Endothelial cell of umbilical vein (primary cell): ENCODE measurements at places on chromosomes 7 and 10. TPM values are rescaled to one million over a fixed set of nuclear protein-coding genes. Genes with fewer than 3 reads are reported as not detected.
A peak's percentile ranks its signal among the peaks of the same experiment; 100 is the strongest.

CELF2 gene
- 35.5 and 42.6 TPM in 2 replicates for total RNA-seq

DNA sequence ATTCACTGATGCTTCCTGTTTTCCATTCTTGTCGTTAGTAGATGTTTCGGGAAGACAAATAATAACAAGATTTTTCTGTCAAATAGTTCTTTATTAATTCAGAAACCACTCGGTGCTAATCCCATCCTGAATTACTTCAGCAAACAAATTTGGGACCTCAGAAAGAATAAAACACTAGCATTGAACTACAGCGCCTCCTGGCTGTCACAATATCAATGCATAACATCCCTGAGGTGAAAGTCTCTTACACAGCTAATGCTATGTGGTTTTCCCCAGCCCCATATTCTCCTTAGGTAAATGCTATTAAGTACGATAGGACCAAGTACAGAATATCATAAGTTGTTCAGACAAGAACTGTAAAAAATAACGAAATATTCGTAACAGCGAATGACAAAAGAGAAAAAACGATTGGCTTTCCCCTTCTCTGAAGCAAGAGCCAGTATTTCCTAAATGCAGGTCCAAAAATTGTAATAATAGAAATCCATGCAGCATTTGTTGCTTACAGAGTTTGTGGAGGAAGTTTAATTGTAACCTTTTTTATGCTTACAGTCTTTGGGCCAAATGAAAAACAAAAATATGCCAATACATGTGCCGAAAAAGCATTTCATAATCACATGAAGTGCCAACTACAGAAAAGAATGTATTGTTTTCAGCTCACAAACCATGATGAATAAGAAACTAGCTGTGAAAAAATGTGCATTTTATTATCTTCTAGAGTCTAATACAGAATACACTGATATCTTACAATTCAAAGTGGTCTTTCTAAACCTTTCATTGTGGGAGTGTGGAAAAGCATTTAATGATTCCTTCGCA is 47.3 kb downstream of the MYPN start:
- DNase-seq: peak; percentile 74

- DNase-seq: no peak
Observed at GRCh38 chr7:154364170-154364569, 312.0 kb downstream of the DPP6 start.

BHLHA15 gene
- total RNA-seq: 1.2 and 1.5 TPM in 2 replicates

DNA sequence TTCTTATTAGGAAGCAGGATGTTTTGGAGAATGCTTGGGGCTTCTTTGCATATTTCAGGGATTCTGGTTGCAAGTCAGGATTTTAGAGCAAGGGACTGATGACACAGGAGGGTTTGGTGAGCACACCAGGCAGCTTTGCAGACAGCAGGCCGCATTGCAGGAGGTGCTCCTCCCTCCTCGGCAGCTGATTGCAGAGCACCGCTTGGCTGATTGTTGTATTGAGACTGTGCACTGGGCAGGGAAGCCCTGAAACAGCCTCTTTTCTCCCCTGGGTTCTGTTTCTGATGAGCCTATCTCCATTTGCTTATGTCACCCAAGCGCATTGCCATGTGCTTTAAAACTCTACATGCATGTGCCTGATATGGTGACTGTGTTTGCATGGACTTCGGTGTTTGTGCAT is 769.6 kb downstream of the GRID1 start:
- no peak for DNase-seq

- no peak for DNase-seq
Observed at GRCh38 chr7:151416941-151417315, 7.1 kb upstream of the WDR86 start.

PRPS1L1 gene
- not detected in 2 replicates for total RNA-seq

DNA sequence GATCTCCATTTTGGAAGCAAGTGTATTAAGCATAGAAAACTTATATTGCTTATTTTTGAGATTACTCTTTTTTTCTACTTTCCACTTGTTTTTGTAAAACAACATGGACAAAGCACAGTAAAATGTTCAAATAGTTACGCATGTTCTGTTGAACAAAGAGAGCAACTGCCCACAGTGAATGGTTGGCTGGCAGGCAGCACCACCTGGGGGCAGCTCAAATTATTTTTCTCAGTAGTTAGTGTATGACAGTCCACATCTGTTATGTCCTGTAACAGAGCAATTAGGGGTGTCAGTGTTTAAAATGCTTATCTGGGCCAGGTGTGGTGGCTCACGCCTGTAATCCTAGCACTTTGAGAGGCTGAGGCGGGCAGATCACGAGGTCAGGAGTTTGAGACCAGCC is 46.1 kb upstream of the CACUL1 start:
- DNase-seq: peak; percentile 27

GRCh38 chr10:48681740-48682139 is 2.9 kb upstream of the WDFY4 start:
- DNase-seq: no peak

BICC1 gene
- total RNA-seq: 0.29 and 0.32 TPM in 2 replicates

CYP26A1 gene
- 2.1 and 4.4 TPM in 2 replicates for total RNA-seq

HTR7 gene
- 0.09 and 0.22 TPM in 2 replicates for total RNA-seq

NEBL gene
- 0.66 and 0.83 TPM in 2 replicates for total RNA-seq

- no peak for DNase-seq
Observed at GRCh38 chr10:113802997-113803396, 50.9 kb downstream of the DCLRE1A start.

DNA sequence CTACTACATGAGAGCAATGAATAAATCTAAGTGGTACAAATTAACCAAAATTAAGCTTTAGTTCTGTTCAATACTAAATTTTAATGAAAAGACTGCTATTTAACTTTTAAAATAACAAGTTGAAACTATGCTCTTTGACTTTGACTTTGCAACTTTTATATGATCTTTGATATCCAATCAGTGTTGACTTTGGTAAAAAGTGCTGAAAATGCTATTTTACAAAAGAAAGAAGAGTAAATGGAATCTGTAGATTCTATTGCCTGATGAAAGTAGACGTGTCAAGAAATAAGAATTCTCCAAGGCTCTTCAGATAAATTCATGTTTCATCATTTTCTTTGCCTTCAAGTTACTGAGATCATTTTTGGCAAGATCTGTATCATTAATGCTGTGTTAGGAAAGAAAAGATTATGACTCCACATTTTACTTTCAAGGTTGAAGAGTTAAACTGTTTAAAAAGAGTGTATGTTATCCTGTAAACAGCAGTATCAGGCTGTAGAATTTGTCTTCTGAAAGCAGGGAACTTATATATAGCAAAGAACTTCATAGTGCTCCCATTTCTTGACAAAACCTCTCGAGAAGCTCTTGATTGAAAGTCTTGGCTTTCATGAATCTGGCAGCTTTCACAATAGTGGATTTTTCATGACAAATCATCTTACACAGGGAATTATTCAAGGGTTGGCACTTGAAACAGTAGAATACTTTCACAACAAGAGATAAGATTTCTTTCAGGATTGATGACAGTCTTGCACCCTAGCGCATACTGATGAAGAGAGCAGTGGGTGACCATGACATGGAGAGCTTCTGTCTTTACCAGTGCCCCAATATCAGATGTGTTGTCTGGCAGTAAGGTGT is 72.1 kb downstream of the PTEN start:
- no peak for DNase-seq

DNA sequence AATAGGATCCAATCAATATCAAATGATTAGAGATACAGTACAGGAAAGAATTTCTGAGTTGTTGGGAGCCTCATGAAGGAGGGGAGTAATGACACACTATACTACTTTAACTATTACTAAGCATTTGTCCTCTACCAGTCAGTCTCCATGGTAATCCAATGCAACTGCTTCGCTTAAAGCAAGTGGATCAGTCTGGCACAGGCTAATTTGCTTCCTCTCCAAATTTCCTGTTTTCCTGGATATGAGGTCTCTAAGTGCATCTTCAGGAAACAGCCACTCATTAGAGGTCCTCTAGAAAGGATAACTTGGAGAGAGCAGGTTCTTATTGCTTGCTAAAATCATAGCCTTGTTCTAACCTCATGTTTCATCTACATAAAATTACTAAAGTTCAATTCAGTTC is 8.4 kb upstream of the SEPTIN7 start:
- DNase-seq: no peak

C7orf25 gene
- 4.2 and 4.5 TPM in 2 replicates for total RNA-seq

CREB5 gene
- total RNA-seq: 13.8 and 19.6 TPM in 2 replicates

DNA sequence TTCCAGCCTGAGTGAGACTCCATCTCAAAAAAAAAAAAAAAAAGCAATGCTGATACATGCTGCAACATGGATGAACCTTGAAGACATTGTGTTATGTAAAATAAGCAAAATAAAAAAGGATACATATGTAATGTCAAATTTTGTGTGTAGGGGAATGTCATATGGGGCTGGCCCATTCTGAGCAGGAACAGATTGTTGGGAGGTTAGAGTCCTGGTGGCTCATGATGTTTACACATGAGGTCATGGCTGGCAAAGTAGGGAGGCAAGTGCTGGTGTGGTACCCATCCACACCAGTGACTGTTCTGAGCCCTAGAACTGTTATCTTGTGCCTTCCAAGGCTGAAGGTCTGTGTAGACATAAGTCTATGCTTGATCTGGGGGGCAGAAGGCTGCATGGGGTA is 37.6 kb downstream of the ZNF92 start:
- DNase-seq: no peak

GRCh38 chr10:80583685-80584084 is 46.0 kb downstream of the SH2D4B start:
- DNase-seq: no peak

DNA sequence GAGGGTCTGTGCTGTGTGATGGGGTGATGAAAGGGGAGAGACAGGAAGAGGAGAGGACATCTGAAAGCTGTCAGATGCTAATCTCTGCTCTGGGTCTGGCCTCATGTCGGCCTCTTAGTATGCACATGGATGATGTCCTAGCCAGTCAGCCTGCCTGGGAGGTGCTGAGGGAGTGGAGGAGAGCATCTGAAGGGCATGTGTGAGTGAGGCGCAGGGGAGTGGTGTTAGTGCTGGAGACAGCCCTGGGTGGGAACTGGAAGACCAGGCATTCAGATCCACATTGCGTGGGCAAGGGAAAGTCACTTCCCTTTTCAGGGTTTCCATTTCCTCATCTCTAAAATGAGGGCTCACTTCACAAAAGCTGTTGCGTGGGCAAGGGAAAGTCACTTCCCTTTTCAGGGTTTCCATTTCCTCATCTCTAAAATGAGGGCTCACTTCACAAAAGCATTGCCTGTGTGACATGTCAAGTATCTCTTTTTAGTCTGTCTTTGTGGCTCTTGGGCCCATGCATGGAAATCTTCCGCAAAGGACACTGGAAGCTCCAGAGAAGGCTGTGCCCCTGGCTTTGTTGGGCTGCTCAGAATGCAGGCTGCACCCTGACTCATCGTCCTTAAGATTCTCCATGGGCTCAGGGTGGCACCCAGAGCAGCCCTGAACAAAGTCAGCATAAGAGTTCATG is 10.0 kb downstream of the SFTPD start:
- no peak for DNase-seq

HUS1 gene
- 45.0 and 49.7 TPM in 2 replicates for total RNA-seq

MRPS17 gene
- total RNA-seq: 19.5 TPM in 2 replicates

DNA sequence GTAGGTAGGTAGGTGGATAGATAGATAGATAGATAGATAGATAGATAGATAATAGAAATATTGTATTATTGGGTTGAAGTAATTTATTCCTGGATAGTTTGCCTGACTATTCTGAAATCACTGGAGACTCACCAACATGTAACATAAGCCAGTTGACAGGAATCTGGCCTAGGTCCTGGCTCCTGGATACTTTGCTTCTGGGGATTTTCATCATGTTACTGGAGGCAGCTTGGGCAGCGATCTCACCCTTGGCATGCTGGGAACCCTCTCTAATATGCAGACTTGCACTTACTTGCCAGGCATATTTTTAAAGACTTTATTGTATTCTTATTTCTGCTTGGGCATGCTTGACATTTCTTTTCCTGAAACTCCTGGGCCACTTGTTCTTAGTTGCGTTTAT is 709.1 kb upstream of the FZD8 start:
- DNase-seq: no peak

DNA sequence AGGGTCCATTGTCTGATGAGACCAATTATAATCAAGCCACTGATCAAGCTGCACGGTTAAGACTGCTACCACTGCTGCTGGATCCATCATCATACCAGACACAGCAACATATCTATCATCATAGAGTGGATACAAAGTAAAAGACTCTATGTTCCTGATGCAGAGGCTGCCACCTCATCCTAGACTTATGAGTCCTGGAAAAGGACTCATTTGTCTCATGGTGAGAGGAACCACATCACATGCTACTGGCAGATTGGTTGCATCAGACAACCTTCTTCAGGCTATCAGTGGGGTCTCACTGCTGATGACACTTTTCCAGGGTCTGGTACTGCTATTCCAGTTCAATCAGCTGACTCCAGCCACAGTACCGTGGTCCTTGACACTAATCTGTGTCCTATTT is 79.0 kb downstream of the ABI1 start:
- DNase-seq: no peak

- no peak for DNase-seq
Observed at GRCh38 chr10:12471135-12471534, 121.8 kb downstream of the CAMK1D start.

CYP2W1 gene
- total RNA-seq: not detected in 2 replicates

SPOCK2 gene
- total RNA-seq: 0.67 and 1.1 TPM in 2 replicates

- no peak for DNase-seq
Observed at GRCh38 chr10:29443745-29444523, 155.1 kb downstream of the LYZL1 start.

RPS24 gene
- total RNA-seq: 1,446 and 1,480 TPM in 2 replicates

DNA sequence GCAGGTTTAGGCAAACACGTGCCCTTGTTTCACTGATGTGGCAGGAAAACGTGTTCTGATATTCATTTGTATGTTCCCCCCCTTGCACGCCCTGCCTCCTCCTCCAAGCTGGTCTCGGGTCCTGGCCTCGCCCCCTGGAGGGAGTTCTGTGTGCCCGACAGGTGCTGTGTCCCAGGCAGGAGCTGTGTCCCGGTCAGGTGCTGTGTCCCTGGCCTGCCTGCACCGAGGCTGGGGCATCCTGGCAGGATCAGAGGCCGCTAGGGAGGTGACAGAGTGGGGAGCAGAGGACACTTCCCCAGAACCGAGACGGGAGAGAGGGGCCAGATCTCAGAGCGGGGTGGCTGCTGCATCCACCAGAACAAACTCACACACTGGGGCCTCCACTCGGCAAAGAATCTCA is 45.3 kb downstream of the PRKAG2 start:
- no peak for DNase-seq

UPK3BL1 gene
- total RNA-seq: 14.1 and 34.4 TPM in 2 replicates

VGF gene
- not detected in 2 replicates for total RNA-seq

DNA sequence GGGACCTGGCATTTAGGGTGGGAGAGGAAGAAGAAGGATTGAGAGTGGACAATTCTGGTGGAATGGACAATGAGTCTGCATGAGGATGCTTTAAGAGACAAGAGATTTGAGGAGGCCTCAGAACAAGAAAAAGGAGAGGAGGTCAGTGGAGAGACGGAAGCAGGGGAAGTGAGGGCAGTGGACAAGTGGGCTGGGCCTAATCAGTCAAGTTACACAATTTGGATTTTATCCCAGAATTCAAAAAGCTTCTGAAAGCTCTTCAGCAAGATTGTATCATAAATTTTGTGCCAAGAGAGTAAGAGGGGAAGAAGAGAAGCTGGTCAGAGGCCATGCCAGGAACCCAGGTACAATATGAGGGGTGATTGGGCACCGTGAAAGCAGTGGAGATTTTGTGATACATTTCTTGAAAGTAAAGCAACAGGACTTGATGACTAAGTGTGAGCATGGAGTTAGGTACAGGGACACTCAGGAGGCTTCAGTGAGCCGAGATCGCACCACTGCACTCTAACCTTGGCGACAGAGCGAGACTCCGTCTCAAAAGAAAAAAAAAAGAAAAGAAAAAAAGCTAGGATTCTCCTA is 19.3 kb upstream of the TSPAN13 start:
- no peak for DNase-seq

GRCh38 chr10:97896756-97897358 is 47.2 kb downstream of the GOLGA7B start:
- DNase-seq: no peak
